ENCODE measurements at places on chromosomes 11 and 22.
A peak's percentile ranks its signal among the peaks of the same experiment; 100 is the strongest.

DNA sequence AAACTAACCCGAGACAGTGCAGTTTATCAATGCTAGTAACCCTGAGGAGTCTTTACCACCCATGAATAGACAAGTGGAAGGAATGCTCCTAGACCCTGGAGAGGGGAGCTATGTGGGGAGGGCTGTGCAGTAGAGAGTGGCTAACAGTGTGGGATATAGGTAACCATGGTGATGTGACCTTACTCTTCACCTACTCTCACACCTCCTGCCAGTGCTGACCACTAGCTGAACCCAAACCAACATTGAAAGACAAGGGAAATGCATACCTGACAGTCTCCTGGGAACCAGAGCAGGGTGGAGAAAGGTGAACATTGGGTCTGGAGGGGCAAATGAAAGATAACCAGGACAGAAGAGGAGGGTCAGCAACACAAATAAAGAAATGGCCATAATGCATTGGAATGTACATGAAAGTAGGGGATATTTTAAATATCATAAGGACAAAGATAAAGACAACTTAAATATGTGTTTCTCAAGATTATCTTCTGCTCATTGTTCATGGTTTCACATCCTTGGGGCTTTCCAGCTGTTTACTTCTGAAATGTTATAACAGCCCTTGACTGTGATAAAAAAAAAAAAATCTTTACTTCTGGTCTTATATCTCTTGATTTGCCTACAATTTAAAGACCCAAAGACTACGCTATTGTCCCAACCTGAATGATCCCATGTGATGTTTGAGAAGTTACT lies 983.3 kb upstream of the TENM4 start:
- DNase-seq, result no peak

GRCh38 chr11:92227230-92227814 lies 2.7 kb downstream of the FAT3 start:
- DNase-seq, result no peak

DNA sequence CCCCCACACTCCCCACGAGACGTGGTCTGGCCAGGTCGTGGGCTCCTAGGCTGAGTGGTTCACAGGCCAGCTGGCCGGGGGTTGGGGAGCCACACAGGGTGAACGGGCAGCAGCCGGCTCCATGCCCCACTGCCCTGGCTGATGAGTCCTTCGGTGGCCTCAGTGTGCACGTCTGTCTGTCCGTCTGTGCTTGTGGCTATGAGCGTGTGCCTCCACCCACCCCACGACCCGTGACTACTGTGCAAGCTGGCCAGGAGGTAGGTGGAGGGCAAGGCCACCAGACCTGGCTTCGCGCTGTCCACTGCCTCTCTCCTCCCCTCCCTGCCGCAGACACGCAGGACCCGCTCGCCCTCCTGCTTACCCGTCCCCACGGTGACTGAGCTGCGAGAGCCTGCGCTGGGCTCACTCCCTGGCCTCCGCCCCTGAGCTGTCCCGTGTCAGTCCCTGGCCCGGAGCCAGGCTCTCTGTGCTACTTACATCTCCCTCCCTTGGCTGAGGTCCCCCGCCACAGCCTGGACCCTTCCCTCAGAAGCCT lies 14.1 kb downstream of the CSDC2 start:
- DNase-seq, result no peak

- no peak for DNase-seq
These were observed 2095.9 kb downstream of the LRRC4C start for GRCh38 chr11:39363571-39363970.

- DNase-seq, result no peak
These were observed 86.9 kb downstream of the UBASH3B start for GRCh38 chr11:122742301-122743018.

DNA sequence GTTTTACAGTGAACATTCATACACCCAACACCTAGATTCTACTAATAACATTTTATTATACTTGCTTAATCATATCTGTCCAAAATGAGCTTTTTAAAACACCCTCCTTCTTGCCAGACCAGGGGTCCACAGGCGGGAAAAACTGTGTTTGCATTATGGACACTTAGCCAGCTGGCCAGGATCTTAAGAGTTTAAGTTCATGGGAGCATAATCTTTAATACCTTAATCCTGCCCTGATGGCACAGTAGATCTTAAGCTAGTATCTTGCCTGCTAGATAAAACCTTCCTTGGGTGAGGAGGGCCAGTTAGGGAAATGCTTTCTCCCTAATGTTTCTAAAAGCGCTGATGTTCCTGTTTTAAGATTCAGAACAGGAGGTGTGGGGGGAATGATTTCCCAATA lies 13.1 kb upstream of the CCDC134 start:
- DNase-seq, result no peak

DNA sequence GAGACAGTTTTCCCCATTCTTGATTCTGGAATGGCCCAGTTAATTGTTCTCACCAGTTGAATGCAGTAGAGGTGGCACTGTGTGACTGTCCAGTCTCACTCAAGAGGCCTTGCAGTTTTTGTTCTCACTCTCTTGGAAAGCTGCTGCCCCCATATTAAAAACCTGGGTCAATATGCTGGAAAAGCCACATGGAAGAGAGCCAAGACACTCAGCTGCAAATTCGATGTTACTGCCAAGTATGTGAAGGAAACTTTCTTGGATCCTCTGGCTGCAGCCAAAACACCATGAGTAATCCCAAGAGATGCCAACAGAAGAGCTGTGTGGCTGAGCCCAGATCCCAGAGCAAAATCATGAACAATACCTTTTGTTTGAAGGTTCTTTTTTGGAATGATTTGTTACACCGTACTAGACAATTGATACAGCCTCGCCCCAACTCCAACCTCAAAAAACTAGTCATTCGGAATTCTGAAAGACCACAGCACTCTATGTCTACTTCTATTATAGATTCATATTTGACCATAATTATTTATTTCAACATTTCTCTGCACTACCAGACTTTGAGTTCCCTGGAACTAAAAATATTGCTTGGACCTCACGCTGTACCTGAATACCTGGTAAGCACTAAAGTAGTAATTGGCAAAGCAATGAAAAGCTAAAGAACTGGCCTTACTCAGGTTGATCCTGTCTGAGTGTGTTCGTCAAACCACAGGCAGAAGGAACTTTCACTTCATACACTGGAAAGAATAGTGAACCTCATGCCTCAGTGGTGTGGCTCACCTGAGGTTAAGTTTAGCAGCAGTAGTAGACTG lies 378.8 kb downstream of the ETS1 start:
- no peak for DNase-seq

DNA sequence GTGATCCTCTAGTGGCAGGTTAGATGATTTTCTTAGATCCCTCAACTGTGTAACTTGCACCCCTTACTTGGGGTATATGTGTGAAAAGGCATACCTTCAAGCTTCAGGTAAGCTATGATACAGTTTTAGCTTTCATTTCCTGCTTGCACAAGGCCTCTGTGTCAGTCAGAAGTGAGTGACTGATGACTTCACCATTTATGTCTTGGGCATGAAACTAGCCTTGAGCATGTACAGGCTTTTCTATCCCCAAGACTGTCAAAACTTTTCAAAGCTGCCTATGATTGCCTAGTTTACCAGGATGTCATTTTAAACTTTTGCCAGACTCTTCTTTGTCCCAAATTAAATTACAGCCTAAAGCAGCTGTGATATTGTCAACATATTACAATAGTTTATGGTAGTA lies 286.1 kb upstream of the CNTN5 start:
- no peak for DNase-seq

- DNase-seq, result no peak
These were observed 47.0 kb upstream of the PSMA1 start for GRCh38 chr11:14567064-14567651.

DNA sequence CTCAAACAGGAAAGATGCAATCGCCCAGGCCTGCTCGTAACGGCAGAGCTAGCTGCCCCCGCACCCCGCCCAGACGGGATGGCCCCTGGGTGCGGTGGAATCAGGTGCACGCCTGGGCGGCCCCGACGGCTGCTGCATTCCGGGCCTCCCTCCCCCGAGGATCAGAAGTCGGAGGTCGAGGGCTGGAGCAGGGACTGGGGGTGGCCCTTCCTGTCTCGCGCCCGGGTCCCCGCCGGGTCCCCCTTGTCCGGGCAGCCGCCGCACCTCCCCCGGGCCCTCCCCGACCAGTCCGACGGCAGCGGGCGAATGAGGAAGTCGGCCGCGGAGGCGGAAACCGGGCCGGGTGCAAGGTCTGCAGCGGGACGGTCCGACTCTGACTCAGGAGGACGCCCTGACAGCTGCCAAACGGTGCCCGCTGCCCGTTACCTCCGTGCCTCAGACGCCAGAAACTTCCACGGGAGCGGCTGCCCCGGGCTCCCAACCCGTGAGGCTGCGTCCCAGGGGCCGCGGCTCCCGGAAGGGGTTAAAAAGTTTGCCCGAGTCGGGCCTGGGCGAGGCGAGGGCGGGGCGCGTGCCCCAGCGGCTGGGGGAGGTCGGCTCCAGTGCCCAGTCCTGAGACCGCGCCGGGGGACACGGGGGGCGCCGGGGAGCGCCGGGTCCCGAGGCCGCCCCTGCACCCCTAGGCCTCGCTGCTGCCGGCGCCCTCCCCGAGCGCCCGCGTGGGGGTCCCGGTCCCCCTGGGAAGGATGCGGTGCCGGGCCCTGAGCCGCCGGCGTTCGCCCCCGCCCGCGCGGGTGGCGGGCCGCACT lies 663 bp downstream of the MYH9 start:
- no peak for DNase-seq

DNA sequence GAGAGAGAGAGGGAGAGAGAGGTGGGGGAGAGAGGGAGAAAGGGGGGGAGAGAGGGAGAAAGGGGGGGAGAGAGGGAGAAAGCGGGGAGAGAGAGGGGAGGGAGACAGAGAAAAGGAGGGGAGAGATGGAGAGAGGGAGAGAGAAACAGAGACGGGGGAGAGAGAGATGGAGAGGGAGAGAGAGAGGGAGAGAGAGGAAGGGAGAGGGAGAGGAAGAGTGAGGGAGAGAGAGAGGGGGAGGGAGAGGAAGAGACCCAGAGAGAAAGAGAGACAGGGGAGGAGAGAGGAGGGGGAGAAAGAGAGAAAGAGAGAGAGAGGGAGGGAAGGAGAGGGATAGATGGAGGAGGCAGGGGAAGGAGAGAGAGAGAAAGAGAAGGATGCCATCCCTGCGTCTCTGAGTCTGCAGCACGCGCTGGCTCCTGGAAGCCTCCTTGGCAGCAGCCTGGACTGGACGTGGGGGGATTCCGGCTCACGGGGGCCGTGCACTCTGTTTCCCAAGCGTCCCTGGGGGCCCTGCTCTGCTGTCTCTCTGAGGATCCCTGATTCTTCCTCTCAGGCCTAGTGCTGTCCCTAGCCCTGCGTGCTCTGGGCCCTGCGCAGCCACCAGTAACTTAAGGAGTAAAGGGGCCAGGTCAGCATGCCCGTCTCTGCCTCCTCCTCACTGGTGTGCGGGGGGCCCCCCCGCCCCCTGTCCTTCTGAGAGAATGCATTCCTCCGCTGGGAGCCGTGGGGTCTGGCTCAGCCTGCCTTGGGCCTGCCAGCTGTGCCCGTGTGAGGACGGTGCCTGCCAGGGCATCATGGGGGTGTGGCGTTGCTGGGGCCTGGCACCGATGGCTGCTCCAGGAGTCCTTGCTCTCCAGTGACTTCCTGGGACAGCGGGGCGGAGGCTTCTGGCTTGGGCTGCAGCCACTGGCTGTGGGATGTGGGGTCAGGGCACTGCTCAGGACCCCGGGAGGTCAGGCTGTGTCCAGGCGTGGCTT lies 429.5 kb downstream of the TBC1D22A start:
- DNase-seq, result no peak

DNA sequence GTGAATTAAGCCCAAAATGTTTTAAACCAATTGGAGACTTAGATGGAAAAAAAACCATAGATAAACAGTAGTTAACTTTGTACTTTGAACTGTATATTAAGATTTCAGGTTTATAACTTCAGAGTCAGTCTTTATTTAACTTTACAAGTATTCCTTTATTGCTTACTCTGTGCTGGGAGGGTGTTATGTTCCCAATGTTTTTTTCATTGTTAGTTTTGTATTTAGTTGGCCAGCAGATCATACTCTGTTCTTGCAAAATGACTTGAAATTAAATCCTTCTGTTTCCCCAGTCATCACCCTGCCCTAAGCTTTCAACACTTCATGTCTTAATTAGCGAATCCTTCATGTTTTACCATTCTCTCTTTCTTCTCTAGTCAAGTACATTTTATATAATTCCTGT lies 25.3 kb downstream of the SIK2 start:
- DNase-seq, result no peak

DNA sequence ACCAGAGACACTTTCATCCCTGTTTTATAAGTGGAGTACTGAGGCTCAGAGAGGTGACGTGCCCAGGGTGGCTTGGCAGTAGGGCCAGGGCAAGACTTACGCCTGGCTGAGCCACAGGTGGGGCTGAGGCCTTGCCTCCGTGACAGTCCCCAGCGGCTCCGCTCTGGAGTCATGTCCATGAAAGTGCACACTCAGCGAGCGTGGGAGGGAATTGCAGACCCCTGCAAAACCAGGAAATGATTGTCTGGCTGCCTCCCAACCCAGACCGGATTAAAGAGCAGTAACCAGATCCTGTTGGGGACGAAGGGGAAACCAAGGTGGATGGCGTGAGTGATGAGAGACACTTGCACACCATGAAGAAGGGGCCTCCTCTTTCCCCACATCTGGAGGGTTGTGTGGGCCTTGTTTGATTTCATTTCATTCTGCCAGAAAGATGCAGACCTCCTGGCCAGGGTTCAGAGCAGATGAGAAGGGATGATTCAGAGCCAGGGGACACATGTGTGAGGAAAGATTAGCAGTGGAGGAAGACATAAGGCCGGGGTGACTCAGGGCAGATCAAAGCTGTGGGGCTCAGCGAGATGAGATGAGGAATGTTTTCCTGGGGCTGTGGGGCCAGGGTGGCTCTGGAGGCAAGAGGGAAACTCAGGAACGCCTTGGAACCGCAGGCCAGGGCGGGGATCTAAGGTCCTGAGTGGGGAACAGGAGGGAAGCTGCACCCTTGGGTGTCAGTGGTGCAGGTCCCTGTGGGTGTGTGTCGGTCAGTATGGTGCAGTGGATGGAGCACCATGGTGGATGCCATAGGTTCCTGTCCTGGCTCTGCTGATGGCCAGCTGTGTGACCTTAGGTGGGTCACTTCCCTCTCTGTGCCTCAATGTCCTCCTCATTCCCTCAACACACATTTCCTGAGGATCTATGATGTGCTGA lies 29.9 kb upstream of the LRRC32 start:
- no peak for DNase-seq

GRCh38 chr11:123577081-123577598 lies 77.3 kb downstream of the SCN3B start:
- peak; percentile 24 for DNase-seq

GRCh38 chr11:119560961-119561360 lies 138.0 kb upstream of the THY1 start:
- no peak for DNase-seq

Data from stimulated activated CD4-positive, alpha-beta T cell treated with anti-CD3 and anti-CD28 coated beads, Interleukin-12 subunit alpha, Interleukin-12 subunit beta, amount 100 ng/mL, for 24 hours (primary cell).